NCI-H748 treated with DMSO at 0.1 percent for 48 hours (cell line): ENCODE measurements at places on chromosomes 12 and 14.

DNA sequence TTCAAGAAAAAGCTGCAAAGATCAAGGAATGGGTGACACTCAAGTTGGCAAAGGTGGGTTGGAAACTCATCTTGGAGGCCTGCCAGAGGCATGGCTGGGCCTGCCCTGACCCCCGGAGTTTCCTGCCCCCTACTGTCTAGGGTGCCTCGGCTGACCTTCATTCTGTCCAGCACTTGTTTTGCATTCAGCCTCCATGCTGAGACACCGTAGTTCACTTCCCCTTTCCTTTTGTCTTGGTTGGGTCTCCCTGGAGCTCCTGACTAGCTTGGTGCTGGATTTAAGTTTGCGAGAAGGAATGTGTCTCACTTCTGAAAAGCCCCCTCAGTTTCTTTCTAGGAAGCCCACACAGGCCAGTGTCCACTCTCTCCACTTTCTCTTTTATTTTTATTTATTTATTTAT lies 26.5 kb downstream of the PLEKHH1 start:
- no peak for DNase-seq

- no peak for DNase-seq
Observed at GRCh38 chr14:98682726-98683125, 589.3 kb downstream of the BCL11B start.

- DNase-seq, result no peak
Observed at GRCh38 chr14:41986700-41987099, 380.0 kb downstream of the LRFN5 start.

GRCh38 chr14:102838501-102838900 lies 61.3 kb downstream of the TRAF3 start:
- DNase-seq, result no peak

GRCh38 chr12:38350342-38351174 lies 34.0 kb downstream of the ALG10B start:
- DNase-seq, result no peak

GRCh38 chr12:128402486-128403243 lies 135.7 kb downstream of the TMEM132C start:
- peak; percentile 19 for DNase-seq

- peak; percentile 64 for DNase-seq
Observed at GRCh38 chr14:69573831-69574262, 824 bp downstream of the CCDC177 start.

GRCh38 chr12:93978553-93978952 lies 169.8 kb upstream of the PLXNC1 start:
- DNase-seq, result no peak

DNA sequence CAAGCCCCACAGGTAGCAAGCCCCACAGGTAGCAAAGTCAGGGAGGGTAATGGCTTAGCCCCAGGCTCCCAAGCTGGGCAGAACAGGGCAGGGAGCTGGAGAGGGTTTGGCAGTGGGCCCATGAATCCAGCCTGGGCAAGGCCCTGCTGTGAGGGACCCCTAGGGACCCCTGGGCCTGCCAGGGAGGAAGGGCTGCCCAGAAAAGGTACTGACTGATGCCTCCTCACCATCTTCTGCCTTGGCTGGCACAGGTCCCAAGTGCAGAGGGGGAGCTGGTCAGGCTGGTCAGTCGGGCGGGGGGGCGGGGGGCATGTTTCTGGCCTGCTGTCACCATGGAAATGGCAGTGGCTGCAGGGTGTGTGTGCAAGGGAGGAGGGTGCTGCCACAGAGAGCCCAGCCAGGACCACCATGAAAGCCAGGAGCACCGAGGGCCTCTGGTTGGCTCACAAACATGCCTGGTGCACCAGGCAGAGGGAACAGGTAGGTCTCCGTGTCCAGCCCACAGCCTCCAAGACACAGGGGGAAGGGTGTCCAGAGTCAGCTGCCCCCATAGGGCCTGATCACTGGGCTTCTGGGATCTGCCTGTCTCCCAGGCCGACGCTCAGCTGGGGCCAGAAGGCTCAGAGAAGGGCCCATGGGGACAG lies 1.5 kb upstream of the CRIP2 start:
- no peak for DNase-seq

DNA sequence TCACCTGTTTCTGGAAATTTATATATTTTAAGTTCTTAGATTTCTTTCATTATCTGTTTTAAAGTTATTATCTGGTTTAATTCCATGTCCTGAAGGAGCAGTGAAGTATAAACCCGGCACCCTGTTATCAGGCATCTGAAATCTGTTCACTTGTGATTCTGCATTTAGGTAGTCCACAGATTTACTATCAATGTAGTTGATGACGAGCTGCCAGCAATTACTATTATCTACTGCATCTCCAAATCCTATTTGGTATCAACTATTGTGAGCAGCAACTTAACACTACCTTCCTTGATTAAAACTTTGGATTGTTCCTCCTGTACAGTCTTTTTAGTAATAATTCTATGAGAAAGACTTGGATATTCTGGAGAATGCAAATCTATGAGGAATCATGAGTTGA lies 36.1 kb downstream of the PRORP start:
- DNase-seq, result no peak

GRCh38 chr12:2693980-2694610 lies 100.7 kb upstream of the FKBP4 start:
- no peak for DNase-seq

DNA sequence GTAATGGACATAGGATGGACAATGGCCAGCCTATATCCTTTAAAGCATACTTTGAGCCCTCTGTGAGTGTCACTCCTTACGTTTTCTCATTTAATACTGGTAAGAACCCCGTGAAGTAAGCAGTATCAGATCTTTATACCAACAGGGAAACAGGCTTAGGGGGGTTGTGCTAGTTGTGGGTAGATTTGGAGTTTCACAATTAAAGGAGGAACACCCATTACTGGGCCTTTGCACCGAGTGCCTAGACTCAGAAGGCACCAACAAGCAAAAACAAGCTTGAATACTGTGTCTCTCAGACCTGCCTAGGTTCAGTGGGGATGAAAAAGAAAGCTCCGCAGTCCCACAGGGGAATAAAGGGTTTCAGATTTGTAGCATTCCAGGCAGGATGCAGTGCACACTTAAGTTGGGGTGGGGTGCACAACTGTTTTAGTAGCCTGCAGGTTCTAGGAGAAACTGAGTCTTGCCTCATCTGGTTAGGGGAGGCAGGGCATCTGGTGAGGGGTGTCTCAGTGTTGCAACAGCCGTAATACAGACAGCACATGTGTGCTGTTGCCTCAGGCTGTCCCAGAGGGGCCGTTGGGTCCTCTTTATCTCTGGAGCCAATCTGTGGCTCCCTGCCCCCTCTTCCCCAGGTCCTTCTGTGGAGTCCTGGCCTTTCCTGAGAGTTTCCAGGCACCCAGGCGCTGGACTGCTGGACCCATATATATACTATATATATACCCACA lies 51.2 kb downstream of the IRAK3 start:
- DNase-seq, result no peak

DNA sequence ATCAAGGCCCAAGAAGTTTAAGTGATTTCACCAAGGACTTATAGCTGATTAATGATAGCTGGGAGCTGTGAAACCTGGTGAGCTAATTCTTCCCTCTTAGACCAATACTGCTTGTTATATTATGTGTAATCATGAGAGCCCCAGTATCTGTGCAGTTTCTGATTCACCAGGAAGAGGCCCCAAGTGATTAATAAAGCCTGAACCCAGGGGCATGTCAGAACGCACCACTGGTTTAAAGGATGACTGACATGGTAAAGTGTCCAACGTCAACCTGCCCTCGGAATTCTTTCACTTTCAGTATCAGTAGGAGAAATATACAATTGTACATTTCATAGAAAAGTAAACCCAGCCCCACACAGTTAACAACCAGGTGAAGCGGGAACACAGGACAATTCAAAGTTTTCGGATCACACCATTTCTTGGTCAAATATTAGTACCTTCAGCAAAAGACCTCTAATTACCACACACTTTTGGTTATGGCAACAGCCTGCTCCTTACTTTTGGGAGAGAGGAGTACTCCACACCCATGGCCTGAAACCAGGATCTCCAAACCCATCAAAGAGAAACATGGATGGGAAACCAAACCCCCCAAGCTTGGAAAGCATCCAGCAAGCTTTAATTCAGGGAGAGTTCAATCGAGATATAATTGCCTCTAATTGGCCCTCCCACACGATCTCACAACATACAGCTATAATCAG lies 28.5 kb downstream of the TMCC3 start:
- no peak for DNase-seq

GRCh38 chr14:100800041-100800440 lies 25.9 kb upstream of the MEG3 start:
- no peak for DNase-seq

DNA sequence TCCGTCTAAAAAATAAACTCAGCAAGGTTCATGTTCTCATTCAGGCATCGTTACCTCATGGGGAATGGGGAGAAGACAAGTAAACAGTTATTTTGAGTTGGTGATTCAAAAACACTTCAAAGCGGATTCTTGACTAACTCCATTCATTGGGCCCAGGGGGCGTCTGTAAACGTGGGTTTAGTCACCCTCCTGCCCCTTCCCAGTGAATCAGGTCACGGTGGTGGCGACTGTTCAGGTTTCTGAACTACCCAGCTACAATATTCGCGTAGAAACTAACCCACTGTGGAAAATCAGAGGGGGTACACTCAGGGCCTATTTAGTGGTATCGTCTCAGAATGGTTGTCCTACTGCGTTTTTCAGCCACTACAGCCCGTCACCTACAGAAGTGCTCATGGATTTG lies 15.2 kb downstream of the OR6S1 start:
- no peak for DNase-seq

GRCh38 chr14:36254020-36254624 lies 66.3 kb downstream of the MBIP start:
- no peak for DNase-seq

GRCh38 chr14:81363746-81364378 lies 36.3 kb downstream of the STON2 start:
- no peak for DNase-seq

DNA sequence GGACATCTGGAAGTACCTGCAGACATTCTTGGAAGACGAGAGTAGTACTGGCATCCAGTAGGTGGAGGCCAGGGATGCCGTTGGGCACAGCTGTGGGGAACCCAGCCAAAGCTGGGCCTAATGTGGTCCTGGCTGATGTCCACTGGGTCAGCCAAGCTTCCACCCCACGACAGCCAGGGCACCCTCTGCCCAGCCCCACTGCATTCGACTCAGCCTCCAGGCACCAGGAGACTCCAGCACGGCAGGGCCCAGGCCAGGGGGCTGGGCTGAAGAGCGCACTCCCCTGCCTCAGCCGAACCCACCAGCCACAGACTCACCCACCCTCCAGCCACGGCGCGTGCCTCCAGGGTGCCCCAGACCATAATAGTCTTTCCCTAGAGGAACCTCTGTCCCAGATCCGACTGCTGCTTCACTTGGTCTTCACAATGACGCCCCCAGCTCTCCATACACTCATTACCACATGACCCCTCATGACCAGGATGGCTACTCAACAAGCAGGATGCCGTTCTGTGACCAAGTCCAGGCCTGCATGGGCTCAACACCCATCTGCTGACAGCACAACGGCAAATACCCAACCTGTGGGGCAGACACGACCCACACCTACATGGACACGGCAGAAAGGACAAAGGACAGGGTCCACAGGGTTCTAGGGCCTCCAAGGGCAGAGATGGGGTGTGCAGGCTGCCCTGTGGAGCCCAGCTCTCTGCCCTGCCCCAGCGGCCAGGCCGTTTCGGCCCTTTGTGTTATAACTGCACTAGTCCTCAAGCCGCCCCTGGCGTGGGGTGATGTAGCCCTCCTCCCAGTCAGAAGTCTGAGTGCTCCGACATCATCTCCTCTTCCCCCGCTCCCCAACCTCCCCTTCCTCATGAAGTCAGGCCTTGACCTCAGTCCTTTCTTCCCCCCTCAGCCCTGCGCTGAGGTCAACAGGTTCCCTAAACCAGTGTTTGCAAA lies 22.8 kb downstream of the ITPK1 start:
- DNase-seq, result no peak

DNA sequence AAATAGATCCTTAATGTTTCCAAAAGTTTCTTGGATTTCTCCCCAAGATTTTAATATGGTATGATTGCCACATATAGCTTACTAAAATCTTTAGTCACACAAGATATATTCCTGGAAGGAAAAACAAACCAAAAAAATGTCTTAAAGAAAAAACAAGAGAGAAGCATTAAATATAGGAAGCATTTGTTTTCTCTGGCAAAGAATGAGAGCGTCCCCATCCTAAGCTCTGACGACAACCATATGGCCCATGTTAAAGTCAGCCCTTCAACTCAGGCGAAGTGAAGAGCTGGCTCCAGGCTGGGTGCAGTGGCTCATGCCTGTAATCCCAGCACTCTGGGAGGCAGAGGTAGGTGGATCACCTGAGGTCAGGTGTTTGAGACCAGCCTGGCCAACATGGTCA lies 35.6 kb downstream of the GCH1 start:
- no peak for DNase-seq

DNA sequence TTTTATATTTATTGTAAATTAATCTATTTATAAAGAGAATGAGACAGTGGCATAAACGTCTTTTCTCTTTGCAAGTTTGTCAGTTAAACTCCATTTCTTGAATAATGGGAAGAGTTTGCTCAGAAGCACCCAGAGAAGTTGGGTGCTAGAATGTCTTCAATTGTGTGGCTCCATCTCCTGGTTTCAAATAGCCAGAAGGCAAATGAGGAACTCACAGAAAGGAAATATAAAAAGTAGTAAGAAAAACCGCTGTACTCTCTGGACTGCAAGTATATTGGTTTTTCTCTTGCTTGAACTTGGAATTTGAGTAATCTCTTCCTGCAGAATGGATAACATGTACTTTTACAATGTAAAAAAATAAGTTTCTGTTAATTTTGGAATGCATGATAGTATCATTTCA lies 217.5 kb downstream of the DPY19L2 start:
- no peak for DNase-seq

DNA sequence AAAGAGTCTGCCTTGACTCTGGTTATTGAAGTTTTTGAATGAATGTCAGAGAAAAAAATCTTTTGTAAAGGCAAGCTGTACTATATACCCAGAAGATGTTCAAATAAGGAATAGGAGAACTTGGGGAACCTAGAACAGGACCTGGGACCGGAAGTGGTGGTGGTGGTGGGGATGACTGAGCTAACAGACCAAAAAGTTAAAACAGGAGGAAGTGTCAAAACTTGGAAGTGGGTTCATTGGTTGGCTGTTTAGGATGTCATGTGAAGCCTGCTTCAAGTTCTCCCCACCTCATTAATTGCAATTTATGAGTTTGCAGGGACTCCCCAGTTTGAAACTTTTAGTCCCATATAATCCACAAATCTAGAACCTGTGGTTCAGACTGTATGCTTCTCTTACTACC lies 26.2 kb downstream of the PLXNC1 start:
- no peak for DNase-seq

DNA sequence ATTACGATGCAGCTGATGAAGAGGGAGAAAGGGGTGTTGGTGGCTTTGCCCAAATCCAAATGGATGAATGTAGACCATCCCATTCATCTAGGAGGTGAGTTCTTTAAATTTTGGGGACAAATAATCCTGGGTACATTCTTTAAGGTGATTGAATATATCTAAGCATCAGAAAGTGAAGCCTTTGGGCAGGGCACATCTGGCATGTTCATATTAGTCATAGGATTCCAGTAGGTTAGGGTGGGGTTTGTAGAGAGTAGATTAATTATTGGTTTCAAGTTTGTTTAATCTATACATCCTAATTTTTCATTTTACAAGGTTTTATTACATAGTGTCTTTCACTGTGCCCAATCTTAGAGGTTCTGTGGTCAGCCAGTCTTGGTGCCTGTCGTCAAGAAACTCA lies 23.4 kb downstream of the RNF10 start:
- no peak for DNase-seq
